ENCODE measurements at places on chromosomes 7 and 10. TPM values are rescaled to one million over a fixed set of nuclear protein-coding genes. Genes with fewer than 3 reads are reported as not detected.

The CCL24 gene
- total RNA-seq, result 1.7 TPM

The AASS gene
- total RNA-seq, result 62.9 TPM

The CACNB2 gene
- total RNA-seq, result 3.8 TPM

The HOXA3 gene
- total RNA-seq, result 77.4 TPM

The ZPBP gene
- 0.88 TPM for total RNA-seq

The PNLIPRP2 gene
- total RNA-seq, result not detected

The TACR2 gene
- total RNA-seq, result not detected

The SPDYE9 gene
- total RNA-seq, result not detected

The SEPTIN7 gene
- total RNA-seq, result 157 TPM

The PLAC9 gene
- total RNA-seq, result 20.4 TPM

The AKR1E2 gene
- 24.2 TPM for total RNA-seq

The GPR158 gene
- total RNA-seq, result 0.18 TPM

The RNF133 gene
- 2.6 TPM for total RNA-seq

The GRID1 gene
- total RNA-seq, result 2.7 TPM

Measured in metanephros (tissue), 2 donors.